ENCODE measurements at places on chromosomes 11 and 22.
A peak's percentile ranks its signal among the peaks of the same experiment; 100 is the strongest.

GRCh38 chr11:47791774-47792430 is 24.8 kb upstream of the FNBP4 start:
- no peak for DNase-seq

DNA sequence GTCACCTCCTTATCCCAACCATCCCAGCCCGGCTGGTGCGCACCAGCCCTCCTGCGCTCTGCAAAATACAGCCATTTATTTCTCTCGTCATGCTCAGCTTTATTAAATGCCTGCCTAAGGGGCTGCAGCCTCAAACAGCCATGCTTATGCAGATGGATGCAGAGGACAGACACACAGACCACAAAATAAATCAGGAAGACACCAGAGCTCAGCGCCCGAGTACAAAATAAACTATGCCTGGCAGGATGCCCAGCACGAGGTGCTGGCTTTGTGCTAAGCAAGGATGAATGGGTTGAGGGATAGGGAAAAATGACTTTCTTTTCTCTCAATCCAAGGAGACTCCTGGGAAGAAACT is 70.5 kb downstream of the RPUSD4 start:
- peak; percentile 50 for DNase-seq

GRCh38 chr22:19807161-19807913 is 46.8 kb downstream of the TBX1 start:
- no peak for DNase-seq

DNA sequence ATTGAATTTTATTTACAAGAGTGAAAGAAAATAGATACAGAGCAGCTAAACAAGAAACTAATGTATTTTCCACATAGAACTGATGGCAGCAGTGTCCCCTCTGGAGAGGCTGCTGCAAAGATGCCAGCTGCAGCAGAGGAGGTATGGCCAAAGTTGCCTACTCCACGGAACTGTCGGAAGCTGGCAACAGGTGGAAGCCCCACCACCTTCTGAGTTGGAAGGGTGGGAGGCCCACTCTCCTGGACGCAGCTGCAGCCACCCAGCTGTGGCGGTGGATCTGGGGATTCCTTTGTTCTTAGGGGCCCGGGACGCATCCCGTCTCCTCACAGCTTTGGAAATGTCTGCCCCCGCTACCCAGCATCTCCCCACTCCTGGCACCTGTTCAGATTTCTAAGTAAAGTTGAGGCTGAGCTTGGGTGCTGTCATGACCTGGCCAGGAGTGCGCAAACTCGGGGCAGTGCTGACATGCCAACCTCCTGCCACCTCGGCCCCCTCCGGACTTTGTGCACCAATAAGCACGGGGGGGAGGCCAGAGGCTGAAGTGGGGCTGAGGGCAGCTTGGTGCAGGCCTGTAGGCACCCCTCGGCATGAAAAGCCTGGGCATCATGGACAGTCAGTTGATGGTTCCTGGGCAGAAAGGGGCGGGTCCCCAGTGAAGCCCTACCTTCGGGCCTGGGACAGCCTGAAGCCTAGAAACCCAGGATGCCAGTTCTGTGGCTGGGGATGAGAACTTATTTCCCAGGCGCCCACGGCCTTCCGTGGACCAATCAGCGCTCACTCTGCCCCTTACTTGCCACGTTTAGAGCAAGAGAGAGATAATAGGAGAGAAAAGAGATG is 1071.4 kb downstream of the JRKL start:
- DNase-seq = no peak

- DNase-seq = no peak
Observed at GRCh38 chr22:50561401-50562358, 1.0 kb downstream of the SYCE3 start.

DNA sequence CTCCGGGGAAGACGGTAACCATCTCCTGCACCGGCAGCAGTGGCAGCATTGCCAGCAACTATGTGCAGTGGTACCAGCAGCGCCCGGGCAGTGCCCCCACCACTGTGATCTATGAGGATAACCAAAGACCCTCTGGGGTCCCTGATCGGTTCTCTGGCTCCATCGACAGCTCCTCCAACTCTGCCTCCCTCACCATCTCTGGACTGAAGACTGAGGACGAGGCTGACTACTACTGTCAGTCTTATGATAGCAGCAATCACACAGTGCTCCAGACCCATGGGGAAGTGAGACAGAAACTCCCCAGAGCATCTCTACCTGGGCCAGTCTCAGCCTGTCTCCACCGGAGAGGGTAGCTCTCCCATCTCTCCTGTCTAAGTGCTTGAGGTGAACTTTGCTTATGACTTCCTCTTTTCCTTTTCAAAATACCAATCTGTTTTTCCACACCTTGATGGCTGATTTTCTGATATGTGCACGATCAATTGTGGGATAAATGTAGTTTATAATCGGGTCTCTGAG is 48.5 kb upstream of the VPREB1 start:
- no peak for DNase-seq

DNA sequence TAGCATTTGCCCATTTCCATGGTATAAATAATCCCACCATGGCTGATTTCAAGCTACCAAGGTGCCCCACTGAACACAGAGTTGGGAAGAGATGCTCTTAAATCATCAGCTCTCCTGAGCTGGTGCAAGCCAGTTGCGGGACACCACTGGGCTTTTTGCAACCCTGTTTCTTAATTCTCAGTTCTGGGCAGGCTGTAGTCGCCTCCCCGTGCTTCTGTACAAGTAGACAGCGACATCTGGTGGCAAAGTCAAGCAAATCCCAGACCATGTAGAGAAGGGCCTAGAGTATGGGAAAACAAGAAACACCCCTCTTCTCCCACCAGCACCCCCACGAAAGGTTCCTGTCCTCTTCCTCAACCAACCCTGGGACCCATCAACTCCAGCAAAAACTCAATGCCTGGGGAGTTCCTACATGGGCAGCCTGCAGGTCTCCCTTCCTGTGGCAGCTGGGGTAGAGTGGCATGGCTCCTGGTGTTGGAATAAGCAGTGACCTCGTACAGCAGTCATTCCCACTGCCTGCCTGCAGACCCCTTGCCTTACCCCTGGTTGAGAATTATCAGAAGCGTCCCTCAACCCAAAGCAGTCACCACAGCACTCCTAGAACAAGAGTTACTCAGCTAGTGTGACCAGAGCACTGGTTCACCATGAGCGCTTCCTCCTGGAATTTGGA is 68.4 kb downstream of the IGLL5 start:
- peak; percentile 5 for DNase-seq

- no peak for DNase-seq
Observed at GRCh38 chr11:7584910-7585309, 71.1 kb downstream of the PPFIBP2 start.

DNA sequence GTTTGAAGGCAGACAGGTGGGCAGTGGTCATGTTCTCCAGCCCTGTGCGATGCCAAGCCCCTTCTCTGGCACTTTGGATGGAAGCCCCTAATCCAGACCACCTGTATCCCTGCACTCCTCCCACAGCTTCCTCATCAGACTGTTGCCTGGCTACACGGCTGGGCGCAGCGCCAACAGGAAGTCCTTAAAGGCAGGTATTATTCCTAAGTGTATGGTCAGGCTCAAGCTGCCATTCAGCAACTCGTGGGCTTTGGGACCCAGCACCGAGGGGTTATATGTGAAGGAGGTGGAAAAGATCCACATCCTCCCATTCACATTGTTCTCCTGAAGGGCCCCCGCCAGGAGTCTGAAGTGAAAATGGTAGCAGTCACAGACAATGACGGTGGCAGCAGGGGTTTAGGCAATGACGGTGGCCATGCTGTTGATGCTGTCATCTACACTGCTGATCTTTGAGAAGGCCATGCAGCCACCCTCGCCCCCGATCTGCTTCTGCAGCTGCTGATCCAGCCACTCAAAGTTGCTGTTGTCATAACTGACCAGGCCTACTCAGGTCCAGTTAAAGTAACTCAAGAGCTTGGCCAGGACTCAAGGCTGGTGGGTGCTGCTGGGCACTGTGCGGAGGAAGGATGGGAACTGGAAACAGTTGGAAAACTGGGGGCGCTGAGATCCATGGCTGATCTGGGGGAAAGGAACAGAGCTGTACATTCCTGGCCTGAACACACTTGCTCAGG is 27.7 kb downstream of the OR6Q1 start:
- DNase-seq = peak; percentile 97

DNA sequence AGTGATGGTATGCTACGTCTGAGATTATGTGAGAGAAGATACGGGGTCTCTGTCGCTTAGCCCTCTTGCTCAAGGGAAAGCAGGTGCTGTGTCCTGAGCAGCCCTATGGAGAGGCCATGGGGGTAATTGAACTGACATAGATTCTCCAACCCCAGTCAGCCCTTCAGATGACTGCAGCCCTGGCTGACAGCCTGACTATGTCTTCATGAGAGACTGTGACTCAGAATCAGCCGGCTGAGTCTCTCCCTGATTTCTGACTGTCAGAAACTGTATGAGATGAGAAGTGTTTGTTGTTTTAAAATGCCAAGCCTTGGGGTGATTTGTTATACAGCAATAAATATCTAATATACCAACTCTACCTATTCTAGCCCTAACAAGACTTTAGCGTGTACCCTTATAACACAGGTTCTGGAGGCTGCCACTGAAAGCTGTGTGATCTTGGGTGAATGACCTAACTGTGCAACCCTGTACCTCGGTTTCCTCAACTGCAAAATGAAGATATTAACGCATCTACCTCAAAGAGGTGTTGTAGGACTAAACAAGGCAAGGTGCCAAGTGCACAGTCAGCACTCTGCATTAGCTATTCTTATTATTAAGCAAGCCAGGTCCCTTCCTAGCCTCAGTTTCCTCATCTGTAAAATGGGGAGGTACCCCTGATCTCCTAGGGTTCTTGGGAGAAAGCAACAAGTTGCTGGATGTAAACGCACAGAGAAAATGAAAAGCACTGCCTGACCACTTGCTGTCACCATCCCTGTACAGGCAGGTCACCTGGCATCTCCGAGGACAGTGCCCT is 24.9 kb downstream of the SLC43A1 start:
- DNase-seq = no peak

DNA sequence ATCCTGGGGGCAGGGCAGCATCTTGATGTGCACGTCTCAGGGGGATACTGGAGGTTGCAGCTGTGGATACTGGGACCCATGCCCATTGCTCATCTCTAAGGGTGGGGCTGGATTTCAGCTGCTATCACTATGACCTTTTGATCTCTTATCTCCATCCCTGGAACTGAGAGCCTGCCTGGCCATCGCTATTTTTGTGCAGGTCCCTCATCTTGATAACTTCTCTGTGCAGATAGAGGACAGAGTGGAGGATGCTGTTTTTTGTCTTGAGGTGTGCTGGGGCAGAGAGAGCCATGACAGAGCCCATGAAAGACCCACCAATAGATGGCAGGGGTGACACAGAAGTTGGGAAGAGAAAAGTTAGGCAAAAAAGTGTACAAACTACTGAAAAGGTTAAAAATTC is 5.1 kb upstream of the INSC start:
- no peak for DNase-seq

DNA sequence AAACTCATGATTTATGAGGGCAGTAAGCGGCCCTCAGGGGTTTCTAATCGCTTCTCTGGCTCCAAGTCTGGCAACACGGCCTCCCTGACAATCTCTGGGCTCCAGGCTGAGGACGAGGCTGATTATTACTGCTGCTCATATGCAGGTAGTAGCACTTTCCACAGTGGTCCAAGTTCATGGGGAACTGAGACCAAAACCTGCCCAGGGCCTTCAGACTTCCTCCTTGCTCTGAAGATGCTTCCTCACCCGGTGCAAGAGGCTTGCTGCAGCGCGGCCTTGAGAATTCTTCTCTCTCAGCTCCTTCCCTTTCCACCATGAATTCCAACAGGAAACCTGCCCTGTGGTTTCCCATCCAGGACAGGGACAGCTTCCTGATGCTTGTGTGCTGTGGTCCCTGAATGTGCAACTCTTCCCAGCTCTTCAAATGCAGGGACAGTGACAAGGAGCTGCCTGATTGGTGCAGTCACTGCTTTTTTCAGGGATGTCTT is 53.9 kb downstream of the GGTLC2 start:
- DNase-seq = no peak

DNA sequence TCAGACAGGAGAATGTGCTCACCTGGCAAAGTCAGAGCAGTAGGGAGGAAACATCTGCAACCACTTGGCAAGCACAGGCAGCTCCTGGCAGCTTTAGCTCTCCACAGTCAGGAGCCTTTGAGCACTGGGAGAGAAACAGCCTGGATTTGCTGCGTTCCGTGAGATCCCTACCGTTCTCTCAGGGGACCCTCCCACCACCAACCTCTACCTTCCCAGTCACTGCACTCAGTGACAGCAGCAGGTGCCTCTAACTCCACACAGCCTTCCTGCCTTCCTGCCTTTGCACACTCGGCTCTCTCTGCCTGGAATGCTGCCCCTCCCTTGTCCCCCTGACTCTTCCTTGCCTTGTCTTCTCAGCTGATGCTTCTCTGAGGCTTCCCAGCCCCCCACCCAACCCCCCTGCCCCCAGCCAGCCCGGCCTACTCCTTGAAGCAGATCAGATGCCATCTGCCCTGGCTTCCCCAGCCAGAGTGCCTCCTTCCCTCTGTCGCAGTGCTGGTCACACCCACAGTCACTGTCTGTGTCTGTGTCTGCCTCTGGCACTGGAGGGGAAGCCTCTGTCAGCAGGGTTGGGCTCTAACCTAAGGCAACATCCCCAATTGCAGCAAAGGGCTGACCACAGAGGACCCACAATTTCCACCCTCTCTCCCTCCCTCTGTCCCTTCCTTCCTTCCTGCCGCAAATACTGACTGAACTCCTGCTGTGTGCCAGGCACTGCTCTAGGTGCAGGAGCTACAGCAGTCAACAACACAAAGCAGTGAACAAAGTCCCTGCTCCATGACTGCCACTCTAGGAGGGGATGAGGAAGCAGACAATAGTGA is 14.9 kb upstream of the TSKU start:
- no peak for DNase-seq

GRCh38 chr22:48838846-48839730 is 988.6 kb downstream of the BRD1 start:
- no peak for DNase-seq

DNA sequence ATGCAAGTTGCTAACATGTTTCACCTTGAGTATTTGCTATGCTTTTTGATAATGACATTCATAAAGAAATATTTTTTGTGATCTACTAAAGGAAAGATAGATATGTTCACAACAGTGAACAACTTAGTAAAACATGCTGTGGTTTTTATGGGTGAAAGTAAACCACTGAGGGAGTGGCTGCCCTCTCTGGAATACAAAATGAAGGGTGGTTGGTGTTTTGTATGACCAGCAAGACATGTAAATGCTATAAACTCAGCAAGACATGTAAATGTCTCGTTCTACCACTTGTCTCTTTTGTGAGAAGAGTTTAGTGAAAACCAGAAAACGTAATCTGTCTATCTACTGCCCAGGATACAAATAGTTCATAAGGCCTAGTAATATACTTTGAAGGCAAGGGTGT is 7.6 kb upstream of the AMPD3 start:
- DNase-seq = no peak

GRCh38 chr22:28992565-28993356 is 68.9 kb downstream of the C22orf31 start:
- peak; percentile 16 for DNase-seq
